ENCODE measurements at places on chromosomes 12 and 14.
A peak's percentile ranks its signal among the peaks of the same experiment; 100 is the strongest.

DNA sequence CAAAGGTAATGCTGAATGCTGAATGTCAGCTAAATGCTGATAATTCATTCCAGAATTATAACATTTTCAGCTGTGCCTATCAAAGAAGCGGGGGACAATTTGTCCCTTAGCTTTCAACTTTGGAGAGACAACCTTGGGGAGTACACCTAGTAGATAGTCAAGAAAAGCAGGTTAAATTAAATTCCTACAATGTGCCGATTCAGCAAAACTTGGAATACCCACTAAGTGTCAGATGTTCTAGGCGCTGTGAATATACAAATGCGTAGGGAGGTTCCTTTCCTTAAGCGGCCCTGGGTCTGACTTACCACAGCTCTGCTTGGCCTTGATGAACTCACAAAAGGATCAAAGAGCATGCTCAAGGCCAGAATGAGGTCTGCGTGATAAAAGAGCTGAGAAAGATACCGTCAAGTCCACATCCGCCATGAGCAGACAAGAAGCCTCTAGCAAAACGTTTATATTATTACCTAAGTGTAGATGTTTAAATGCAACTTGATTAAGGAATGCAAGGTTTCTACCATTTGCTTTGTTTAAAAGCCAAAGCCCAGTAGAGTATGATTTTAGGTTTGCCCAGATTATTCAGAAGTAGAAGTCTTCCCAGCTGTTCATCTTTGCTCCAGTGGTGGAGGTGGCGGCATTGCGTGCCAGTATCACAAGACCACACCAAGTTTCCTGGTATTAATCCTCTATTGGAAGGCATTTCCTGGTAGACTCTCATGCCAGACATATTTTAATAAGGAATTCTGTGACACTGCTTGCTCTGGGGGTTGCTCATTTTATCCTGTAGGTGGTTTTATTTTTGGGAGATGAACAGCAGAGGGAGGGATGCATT, 368.6 kb downstream of the DPF3 start:
- DNase-seq, result no peak

GRCh38 chr12:128339631-128340030, 72.7 kb downstream of the TMEM132C start:
- DNase-seq, result no peak

GRCh38 chr12:113990250-113991223, 24.4 kb upstream of the RBM19 start:
- DNase-seq, result no peak

GRCh38 chr12:106288494-106289195, 13.9 kb upstream of the TCP11L2 start:
- peak; percentile 92 for DNase-seq

- DNase-seq, result no peak
These were observed 204.5 kb upstream of the PRKD1 start for GRCh38 chr14:30132196-30132595.

DNA sequence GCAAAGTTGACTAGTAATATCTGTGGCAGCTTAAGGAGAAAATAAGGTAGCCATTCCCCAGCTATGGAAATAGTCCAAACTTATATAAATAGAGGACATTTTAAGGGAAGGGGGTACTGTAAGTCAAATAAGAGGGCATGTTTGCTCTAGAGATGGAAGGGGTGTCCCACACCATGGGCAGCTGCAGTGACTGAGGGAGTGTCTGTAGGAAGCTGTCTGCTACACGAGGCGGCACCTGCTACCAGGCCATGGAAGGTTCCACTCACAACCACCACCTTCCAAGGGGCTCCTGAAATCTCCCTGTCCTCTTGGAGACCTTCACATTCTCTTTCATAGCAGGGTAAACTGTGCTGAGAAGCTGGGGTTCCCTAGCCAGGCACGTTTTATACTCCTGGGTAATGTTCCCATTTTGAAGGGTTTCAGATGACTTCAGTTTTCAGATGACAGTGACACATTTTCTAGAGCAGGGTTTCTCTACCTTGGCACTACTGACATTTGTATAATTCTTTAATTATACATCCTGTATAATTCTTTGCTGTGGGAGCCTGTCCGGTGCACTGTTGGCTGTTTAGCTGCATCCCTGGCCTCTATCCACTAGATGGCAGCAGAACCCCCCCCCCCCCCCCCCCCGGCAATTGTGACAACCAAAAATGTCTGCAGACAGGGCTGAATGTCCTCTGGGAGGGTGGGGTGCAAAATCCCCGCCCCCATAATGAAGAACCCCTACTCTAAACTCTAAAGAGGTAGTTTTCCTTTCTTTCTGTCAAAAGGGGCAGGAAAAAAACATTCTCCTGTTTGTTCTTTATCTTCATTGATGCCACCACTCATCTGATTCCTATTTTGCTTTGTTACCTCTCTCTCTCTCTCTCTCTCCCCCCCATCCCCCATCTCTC, 11.6 kb upstream of the SMCO2 start:
- DNase-seq, result no peak

DNA sequence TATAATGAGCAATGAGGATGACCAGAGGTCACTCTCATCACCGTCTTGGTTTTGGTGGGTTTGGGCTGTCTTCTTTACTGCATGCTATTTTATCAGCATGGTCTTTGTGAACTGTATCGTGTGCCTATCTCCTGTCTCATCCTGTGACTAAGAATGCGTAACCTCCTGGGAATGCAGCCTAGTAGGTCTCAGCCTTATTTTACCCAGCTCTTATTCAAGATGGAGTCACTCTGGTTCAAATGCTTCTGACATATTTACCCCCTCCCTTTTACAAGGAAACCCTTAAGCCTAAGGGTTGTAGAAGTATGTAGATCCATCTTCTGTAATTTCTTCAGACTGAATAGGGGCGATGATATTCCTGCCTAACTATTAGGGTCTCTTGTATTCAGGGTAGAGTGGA, 8.4 kb downstream of the IFI27L1 start:
- no peak for DNase-seq

DNA sequence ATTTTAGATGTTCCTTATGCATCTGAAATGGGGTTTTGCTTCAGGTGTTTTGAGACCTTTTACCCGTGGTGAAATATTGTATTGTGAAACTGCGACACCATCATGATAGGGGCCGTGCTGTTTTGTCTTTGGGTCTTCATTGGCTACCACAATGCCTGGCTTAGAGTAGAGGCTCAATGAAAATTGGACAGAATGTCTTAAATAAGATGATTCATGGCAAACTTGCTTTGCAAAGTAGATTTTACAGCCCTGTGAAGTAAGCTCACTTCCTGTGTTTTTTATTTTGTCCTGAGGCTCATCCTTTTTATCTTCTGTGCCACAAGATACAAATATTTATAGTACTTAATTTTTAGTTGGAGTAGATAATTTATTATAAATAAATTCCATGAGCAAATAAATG, 111.3 kb upstream of the FRMD6 start:
- DNase-seq, result no peak
